Vagina (tissue), 2 donors: ENCODE measurements at places on chromosomes 4 and X.

GRCh38 chr4:140296335-140297220 lies 76.9 kb upstream of the SCOC start:
- peak; percentile 95 for DNase-seq

DNA sequence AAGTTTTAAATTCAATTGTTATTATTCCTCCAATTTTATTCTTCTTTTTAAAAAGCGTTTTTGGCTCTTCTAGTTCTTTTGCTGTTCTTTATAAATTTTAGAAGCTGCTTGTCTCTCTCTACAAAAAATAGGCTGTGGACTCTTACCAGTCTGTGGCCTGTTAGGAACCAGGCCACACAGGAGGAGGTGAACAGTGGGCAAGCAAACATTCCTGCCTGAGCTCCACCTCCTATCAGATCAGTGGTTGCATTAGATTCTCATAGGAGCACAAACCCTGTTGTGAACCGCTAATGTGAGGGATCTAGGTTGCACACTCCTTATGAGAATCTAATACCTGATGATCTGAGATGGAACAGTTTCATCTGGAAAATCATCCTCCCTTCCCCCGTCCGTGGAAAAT lies 23.1 kb downstream of the JADE3 start:
- DNase-seq, result no peak

DNA sequence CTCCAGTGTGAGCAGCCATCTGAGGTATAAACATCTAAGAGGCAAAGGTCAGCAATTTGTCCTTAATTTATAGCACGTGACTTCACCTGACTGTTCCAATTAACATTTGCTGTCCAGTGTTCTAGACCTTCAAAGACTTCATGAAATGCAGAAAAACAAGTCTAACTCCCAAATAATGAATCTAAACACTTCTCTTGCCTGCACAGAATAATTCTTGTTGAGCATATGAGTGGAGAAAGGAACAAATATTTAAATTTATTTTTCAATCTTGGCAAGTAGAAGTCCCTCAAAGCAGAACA lies 12.0 kb downstream of the RFC1 start:
- no peak for DNase-seq

GRCh38 chrX:68868316-68868715 lies 39.5 kb downstream of the EFNB1 start:
- no peak for DNase-seq

- no peak for DNase-seq
Measured at GRCh38 chr4:129264008-129264657, 168.2 kb downstream of the C4orf33 start.

DNA sequence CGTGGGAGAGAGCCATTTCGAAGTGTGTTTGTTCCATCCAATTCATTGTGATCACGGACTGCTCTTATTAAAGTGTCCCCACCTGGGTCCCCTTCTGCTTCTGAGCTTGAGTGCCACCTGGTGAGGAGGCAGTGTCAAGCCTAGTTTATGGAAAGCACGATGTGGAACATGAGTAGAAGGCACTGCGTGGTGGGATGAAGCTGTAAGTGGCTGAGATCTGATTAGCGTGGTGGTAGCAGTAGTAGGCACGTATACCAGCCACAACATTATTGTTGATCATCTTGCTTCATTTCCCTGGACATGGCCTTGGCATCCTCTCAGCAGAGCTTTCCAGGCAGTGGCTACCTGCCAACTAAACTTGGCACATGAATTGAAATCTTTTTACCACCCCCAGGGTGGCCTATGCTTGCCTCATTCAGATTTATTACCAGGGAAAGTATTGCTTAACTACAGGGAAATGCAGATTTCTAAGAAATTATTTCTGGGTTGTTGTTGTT lies 46.4 kb downstream of the GPAT3 start:
- DNase-seq, result no peak

GRCh38 chr4:53775381-53775780 lies 184.1 kb upstream of the LNX1 start:
- no peak for DNase-seq

DNA sequence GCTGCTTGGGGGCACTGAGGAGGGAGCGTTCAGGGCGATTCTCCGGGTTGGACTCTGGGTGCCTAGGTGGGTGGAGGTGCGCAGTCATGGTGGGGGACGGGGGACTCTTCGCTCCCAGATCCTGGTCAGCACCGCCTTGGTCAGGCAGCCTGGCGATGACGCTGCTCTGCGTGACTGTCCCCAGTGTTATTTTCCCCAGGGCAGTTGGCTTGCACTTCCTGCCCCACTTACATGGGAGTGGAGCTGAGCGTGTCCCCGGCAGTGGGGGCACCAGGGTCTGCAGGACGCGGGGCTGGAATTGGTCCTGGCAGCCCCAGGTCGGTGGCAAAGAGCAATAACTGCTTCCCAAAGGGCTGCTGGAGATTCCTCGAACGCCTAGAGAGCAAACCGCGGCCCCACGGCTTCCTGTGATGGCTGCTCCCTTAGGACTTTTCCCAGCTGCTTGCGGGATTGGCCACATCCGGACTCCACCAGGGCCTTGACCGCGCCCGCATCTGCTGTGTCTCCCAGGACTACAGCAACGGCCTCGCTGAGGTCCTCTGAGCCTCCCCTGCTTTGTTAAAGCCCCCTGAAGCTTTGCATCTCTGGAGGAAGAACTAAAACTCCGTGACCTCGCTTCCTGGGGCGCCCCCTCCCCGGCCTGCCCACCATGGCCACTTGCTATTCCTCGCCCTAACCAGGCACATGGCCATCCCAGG lies 35.3 kb upstream of the GPR78 start:
- no peak for DNase-seq

DNA sequence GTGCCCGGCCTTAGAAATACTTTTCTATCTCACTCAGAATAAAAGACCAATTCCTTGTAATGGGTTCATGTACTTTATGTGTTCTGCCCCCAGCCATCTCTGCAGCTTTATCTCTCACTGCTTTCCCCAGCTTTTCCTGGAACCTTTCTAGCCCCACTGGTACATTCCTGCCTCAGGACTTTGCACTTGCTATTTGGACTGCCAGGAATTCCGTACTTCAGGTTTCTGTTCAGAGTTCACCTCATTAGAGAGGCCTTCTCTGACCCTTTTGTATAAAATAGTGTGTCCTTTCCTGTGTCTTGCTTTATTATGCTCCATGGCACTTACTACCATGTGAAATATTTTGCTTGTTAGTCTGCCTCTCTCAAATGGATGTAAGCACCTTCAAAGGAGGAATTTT lies 112.5 kb downstream of the PDLIM5 start:
- no peak for DNase-seq

DNA sequence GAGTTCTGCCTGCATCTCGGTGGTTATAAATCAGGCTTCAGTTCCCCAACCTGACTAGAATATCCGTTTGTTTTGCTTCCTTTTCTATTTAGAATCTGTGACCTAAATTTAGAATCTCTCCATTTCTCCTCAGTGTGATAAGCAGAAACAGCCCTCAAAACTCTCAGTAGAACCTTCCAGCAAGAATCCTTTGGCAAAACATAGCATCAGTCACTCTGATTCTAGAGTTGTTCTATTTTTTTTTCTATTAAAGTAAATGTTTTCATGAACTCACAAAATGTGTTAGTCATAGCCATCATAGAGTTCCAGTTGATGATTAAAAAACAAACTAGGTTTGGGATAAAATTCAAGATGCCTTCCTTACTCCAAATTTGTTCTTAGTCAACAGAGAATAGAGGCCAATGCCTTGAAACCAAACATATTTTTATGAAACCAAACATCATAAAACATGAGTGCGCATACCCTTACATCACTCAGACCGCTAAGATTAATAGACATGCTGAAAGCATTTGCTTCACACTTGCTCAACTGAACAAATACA lies 13.2 kb upstream of the C1QTNF7 start:
- no peak for DNase-seq

DNA sequence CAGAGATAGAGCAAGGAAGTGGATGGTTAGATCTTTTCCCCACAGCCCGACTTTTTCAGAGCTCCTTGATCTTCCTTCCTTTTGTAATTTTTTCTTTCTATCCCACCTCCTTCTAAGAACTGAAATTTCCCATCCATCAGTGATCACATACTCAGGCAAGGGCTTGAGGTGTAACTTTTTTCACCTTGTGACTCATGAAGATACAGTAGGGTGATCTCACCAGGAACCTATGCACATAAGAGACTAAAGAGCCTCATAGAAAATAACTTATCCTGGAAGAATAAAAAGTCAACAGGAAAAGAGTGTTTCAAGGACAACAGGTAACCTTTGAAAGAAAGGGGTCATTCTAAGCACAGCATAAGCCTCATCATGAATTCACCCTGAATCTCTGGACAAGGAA lies 131.2 kb upstream of the HCCS start:
- DNase-seq, result no peak

DNA sequence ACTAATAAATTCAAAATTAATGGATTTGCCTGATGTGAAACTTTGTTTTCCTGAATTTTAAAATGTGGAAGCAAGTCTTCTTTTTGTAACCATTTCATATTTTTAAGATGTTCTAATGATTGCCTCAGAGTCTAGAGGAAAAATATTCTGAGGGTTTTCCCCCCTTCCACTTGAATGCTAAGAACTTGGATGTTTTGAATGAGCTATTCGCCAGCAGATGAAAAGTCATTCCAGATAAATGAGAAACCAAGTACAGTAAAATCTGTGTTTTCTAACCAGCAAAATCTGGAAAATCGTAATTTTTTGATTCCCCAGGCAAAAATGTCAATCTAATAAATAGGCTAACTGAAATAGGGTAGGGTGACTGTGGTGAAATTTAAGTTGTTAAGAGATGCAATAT lies 45.6 kb downstream of the SLIT2 start:
- DNase-seq, result no peak

GRCh38 chr4:109436504-109436903 lies 2.9 kb downstream of the SEC24B start:
- DNase-seq, result no peak

DNA sequence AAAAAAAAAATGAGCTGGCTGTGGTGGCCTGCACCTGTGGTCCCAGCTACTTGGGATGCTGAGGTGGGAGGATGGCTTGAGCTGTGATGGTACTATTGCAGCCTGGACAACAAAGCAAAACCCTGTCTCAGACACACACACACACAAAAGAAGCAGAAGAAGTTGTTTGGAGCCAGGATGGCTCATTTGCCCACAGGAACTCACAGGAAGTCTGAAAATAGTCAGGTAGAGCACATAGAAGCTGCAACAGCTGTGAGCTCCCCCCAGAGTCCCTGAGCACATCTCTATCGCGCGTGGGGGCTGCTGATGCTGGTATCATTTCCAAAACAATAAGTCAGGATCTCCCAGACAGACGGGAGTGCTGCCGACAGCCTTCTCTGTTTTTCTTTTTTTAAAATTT lies 13.4 kb upstream of the DHRSX start:
- DNase-seq, result no peak

DNA sequence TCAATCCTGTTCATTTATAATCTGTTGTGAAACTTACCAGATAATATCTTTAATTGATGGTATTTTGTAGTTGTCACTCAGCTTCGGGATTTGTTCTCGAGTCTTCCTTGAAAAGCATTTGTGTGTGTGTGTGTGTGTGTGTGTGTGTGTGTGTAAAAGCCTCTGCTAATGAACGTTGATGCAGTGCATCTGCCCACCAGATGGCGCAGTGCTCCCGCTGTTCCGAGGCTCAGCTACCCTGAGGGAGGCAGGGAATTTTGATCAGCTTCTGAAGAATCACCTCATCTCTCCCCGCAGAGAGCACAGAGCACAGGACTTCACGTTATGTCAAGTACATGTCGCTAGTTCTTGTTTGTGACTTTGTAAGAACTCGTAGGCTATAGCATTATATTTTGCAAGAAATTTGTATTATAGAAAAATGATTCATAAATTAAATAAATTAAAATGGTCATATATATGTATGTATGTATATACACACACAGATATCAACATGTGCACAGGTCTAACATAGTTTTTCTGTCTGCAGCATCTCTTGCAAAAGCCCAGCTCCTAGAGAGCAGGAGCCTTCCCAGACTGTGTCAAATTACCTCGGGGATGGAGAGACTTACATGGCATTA lies 316.7 kb upstream of the IGFBP7 start:
- DNase-seq, result no peak

DNA sequence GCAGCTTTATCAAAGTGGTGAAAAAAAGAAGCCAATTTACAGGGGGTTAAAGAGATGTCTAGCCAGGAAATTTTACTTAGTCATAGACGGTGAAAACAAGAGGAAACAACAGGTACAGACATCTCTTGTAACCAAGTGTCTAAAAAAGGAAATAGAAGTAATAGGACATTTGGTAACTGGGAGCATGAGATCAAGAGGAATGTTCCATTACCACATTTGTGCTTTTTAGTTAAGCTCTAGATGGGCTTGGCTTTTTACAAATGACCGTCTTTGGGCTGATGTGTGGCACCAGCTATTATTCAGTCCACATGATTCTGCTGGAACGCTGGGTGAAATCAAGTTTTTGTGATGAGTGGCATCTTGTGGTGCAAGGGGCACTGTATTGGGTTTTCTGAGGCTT lies 179.5 kb downstream of the SMIM20 start:
- no peak for DNase-seq

GRCh38 chr4:102620697-102621497 lies 119.7 kb downstream of the NFKB1 start:
- DNase-seq, result no peak

DNA sequence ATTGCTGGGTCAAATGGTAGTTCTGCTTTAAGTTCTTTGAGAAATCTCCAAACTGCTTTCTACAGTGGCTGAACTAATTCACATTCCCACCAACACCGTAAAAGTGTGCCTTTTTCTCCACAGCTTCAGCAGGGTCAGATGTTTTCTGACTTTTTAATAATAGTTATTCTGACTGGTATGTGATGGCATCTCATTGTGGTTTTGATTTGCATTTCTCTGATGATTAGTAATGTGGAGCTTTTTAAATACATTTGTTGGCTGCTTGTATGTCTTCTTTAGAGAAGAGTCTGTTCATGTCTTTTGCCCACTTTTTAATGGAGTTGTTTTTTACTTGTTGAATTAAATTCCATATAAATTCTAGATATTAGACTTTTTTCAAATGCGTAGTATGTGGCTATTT lies 257.5 kb upstream of the ANKRD50 start:
- DNase-seq, result no peak

- no peak for DNase-seq
Measured at GRCh38 chr4:40247350-40247749, 50.5 kb downstream of the RHOH start.

DNA sequence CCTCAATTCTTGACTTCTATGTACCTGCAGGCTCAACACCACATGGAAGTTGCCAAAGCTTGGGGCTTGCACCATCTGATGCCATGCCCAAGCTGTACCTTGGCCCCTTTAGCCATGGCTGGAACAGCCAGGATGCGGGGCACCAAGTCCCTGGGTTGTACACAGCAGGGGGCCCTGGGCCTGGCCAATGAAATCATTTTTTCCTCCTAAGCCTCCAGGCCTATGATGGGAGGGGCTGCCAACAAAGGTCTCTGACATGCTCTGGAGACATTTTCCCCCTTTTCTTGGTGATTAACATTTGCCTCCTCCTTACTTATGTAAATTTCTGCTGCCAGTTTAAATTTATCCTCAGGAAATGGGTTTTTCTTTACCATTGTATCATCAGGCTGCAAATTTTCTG lies 1428.1 kb downstream of the C4orf33 start:
- no peak for DNase-seq

- no peak for DNase-seq
Measured at GRCh38 chrX:154409222-154409871, at the start of gene DNASE1L1. DNASE1L1 (minus strand) TSS chrX:154409254; CDS start chrX:154405568, 3,686 bp downstream.

- no peak for DNase-seq
Measured at GRCh38 chr4:8233672-8234484, 34.8 kb downstream of the SH3TC1 start.

- no peak for DNase-seq
Measured at GRCh38 chr4:6192245-6192644, 8.1 kb downstream of the JAKMIP1 start.
